ENCODE measurements at places on chromosomes 1 and 21.
A peak's percentile ranks its signal among the peaks of the same experiment; 100 is the strongest.

DNA sequence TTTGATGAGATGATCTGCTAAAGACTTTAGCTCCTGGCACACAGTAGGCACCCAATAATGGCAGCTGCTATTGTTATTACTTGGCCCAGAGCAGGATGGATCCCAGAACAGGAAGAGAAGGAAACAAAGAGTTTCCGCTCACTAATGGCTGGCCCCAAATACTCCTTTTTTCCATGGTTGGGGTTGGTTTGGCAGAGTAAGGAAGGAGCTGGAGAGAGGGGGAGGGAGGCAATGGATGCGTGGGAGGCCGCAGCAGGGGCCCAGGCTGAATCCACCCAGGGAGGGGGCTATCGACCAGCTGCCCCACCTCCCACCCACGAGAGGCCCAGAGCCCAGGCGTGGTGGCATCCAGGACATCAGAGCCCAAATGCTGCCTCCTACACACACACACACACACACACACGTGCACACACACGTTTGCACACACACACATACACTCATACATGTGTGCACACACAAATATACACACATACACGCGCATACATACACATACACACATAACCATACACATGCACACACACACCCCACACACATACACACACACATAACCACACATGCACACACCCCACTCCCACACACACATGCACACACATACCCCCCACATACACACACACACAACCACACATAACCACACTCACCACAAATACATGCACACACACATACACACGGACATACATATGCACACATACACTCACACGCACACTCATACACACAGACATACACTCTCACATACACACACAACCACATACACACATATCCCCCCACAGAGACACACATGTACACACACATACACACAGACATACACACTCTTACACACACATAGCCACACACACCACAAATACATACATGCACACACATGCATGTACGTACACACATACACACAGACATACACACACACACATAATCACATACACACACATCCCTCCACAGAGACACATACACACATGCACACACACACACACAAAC is 25.2 kb downstream of the C1QB start:
- DNase-seq: no peak

DNA sequence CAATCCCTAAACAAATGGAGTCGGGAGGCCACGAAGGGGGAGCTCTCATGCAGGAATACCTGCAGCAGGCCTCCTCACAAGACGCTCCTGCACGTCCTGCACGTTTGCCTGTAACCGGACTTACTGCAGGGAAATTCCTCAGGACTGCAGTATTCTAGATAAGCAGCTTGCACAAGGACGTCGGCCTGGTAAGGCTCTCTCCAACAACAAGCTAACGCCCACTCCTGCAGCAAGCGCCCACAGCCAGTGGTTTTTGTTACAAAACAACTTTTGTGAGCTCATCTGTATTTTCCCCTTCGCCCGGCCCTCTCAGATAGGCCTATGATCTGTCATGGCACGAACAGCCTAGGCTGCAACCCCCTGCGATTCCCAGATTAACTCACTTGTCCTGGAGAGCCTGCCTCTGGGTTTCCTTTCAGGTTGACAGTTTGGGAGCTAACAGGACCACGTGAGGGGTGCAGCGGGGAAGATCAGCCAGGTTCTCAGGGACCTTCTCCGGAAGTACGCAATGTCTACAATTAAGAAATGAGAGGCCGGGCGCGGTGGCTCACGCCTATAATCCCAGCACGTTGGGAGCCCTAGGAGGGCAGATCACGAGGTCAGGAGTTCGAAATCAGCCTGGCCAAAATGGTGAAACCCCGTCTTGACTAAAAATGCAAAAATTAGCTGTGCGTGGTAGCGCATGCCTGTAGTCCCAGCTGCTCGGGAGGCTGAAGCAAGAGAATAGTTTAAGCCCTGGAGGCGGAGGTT is 921 bp upstream of the MIB2 start:
- peak; percentile 9 for DNase-seq

DNA sequence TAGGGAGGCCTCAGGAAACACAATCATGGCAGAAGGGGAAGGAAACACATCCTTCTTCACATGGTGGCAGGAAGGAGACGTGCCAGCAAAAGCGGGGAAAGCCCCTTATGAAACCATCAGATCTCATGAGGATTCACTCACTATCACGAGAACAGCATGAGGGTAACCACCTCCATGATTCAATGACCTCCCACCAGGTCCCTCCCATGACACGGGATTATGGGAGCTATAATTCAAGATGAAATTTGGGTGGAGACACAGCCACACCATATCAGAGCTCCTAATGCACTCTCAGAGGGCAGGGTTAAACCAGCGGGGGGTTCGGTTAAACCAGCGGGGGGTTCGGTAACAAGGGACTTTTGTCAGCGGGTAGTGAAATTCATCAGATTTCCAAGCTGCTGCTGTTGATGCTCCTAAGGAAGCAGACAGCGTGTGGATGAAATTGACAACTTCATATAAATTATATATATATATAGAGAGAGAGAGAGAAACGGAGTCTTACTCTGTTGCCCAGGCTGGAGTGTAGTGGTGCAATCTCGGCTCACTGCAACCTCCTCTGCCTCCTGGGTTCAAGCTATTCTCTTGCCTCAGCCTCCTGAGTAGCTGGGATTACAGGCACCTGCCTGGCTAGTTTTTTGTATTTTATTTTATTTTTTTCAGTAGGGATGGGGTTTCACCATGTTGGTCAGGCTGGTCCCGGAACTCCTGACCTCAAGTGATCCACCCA is 4.2 kb downstream of the CSTB start:
- DNase-seq: peak; percentile 16

DNA sequence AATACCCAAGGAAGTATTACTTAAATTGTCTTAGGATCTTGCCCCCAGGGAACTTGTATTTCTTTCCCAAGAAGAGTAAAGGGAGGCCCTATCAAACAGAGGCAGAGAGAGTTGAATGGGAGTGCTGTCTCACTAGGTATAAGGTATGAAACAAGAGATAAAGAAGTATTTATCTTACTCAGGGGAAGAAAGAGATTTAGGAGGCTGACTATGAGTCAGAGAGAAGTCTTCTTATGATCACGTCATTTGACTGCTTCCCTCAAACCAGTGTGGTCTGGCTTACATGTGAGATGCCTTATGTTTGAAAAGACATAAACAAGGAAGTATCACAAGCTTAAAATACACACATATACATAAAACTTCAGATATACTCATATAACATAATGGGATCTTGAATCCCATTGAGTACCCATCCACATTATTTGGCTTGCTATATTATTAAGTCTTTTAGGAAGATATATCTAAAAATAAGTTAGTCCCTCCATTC is 29.6 kb downstream of the DUSP10 start:
- DNase-seq: peak; percentile 64

GRCh38 chr1:53362851-53363642 is 35.2 kb upstream of the LRP8 start:
- no peak for DNase-seq

DNA sequence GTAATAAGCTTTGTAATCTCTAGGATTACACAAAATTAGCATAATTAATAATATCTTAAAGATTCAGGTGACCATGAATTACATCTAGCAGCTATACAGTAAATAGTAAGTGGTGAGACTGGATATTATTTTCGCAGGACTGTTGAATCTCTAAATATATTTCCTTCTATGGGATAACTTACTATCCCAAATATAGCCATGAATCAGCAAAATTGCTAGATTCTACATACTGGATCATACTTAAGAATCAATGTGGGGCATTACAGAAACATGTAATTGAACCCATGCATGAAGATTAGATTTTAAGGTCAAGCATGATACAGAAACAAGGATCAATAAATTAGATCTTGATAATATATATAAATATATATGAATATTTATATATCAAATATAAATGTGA is 1203.4 kb downstream of the BRINP3 start:
- DNase-seq: no peak

DNA sequence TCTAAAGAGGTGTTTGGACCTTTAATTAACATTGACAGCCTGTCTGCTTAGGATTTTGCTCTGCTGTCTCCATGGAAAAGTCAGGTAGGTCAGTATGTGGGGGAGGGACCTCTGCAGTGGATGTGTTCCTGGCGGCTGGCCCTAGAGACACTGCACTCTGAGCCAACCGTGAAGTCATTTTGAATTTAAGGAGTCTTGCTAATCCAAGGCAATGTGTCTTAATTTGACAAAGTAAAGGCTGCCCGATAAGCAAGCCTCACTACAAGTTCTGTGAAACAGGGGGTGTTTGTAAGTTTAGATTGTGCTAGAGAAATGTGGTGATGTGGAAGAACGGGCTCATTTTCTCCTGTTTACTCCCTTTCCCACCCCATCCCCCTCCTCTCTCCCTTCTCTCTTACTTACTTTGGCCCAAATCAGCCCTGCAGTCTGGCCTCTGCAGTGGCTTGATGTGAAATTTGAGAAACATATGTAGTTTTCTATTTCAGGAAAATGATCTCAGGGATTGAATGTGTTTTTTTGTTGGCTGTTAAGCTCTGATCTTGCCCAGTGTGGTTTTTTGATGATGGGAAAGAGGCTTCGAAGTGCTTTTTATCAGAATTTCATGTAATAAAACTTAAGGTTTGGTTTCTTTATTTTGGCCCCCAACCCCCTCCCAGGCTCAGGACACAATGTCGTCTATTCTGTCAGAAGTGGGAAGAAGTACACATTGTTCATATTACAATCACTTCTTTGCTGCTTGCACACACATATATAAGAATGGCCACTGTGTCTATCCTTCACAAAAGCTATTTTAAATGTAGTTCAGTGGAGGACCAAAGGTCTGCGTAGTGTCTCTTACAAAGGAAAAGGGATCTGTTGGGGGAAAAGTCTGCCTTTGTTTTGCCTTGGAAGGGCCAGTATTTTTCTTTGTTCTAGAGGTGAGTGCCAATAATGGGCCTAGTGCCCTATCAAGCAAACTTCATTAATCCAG is 96.6 kb downstream of the FGGY start:
- no peak for DNase-seq

- no peak for DNase-seq
Observed at GRCh38 chr1:193451001-193451400, 264.6 kb upstream of the B3GALT2 start.

DNA sequence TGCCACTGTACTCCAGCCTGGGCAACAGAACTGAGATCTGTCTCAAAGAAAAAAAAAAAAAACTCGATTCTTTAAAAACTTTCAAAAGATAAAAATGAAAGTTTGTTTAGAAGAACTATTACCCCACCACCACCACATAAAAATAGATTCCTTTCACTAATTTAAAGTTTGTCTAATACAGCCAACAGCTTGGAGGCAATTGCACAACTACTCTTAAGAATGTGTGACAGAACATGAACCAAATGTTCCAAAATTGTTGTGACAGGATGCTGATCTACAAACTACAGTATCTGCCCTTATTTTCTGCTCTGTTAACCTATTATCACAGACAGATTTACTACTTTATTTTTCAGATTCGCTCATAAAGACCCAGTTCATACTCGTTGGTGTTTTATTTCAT is 5.5 kb upstream of the TGFBR3 start:
- no peak for DNase-seq

GRCh38 chr1:200081969-200082245 is 54.4 kb downstream of the NR5A2 start:
- no peak for DNase-seq

DNA sequence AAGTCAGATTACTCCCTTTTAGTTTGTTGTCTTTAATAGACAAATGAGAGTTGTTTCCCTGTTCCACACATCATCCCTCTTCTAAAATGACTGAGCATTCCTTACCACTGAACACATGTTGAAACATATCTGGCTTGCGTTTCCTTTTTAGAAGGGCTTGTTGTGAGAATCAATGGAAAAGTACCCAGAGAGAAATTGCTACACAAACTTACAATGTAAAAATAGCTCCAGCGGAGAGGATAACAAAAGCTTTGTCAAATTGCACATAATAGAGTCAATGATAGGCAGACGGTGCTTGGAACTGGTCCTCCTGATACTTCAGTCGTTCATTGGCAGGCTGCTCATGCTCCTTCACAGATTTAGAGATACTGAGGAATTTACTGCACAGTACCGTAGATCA is 123.9 kb downstream of the CYYR1 start:
- DNase-seq: no peak

- DNase-seq: no peak
Observed at GRCh38 chr1:204002614-204003013, 70.3 kb upstream of the SOX13 start.

- DNase-seq: no peak
Observed at GRCh38 chr1:201260648-201261311, 22.5 kb upstream of the PKP1 start.

DNA sequence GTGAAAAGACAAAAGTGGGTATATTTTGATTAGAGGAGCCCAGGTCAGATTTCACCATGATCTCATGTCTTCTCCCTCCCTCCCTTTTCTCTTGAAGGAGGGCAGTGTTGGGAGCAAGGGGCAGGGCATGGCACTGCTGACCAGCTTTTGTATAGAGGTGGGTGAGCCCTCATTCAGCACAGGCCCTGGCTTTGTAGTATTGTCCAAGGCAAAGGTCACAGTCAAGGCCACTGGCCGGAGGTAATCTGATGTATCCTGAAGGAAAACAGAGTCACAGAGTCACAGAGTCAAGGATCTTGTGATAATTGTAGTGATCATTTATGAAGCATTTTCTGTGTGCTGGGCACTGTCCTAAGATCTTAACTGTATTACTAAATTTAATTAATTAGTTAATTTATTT is 11.9 kb downstream of the ITGA10 start:
- no peak for DNase-seq

DNA sequence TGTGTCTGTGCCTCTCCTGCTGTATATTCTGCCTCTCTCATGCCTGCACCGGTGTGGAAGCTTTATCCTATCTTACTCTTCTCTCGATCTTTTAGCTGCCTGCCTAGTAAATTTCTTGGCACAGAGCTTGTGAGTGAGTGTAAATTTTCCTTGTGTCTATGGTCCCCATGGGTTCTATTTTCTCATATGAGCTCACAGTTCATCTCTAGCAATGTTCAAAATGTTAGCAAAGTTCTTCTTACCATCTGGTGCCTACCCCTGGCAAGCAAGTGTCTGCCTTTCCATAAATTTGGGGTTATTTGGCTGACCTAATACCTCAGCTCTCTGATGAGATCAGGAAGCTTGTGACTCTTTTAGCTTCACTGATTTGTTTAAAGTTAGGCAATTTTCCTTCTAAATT is 572.1 kb upstream of the BRINP3 start:
- DNase-seq: no peak

DNA sequence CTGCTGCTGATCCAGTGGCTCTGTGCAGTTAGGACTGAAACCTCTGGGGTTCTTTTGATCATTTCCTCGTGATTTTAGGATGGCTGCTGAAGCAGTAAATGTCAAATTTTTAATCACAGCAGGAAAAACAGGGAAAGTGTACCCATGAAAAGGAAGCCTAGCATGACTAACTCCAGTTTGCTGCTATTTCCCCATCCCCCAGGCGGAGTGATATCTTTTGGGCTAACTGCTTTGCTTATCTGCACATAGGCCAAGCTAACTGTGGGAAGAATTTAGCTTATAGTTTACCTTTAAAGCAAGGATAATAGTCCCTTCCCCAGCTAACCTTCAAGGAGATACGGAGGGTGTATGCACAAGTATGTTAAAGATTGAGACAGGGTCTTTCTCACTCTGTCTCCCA is 149.8 kb upstream of the TNR start:
- no peak for DNase-seq
